ENCODE measurements at places on chromosomes 7 and 10.

DNA sequence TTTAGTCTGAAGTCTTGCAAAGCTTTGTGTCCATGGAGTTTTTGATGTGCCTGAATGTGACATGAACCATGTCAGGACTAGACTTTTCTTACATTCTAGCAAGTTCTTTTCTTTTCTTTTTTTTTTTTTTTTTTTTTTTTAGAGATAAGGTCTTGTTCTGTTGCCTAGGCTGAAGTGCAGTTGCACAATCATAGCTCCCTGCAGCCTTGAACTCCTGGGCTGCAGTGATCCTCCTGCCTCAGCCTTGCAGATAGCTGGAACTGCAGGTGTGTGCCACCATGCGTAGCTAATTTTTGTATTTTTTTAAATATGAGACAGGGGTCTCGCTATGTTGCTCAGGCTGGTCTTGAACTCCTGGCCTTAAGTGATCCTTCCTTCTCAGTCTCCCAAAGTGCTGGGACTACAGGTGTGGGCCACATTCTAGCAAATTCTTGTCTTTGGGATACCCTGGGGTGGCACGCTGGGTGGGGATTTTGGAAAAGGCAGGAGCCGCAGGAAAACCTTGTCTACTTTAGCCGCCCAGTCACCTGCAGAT lies 152.8 kb downstream of the SVIL start:
- no peak for DNase-seq

DNA sequence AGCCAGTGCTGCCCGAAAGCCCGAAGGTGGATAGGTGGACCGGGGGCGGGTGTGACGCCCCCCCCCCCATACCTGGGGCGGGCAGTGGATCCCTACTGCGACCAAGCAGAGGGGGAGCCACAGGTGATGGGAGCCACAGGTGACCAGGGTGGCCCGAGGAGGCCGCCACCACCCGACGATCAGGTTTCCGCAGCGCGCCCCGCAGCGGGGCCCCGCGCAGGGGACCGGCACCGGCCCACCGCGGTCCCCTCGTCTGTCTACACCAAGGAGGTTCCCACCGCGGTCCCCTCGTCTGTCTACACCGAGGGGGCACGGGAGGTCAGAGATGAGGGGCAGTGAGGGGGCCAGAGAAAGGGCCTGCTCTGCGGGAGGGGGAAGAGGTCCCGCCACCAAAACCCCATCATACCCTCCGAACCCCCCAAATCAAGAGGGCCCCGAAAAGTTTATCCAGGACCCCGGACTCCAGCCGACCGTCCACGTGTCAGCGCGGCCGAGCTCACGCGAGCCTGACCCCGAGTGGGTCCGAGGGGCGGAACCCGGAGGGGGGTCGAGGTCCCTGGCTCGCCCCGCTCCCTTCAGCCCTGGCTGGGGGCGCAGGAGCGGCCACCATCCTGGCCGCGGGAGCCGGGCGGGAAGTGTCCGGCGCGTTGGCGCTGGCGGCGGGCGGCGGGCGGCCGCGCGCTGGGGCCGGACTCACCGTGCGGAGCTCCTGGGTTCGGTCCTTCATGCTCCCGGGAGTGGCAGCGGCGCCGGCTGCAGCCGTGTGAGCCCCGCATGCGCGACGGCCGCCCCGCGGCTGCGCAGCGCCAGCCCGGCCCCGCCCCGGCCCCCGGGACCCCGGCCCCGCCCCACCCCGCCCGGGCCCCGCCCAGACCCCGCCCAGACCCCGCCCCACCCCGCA lies at the start of gene STX1A:
Gene STX1A (minus strand): TSS at position 765 of the 901 bp plus-strand sequence. CDS start 38 bp downstream, at position 727.
- DNase-seq, result peak; percentile 24

DNA sequence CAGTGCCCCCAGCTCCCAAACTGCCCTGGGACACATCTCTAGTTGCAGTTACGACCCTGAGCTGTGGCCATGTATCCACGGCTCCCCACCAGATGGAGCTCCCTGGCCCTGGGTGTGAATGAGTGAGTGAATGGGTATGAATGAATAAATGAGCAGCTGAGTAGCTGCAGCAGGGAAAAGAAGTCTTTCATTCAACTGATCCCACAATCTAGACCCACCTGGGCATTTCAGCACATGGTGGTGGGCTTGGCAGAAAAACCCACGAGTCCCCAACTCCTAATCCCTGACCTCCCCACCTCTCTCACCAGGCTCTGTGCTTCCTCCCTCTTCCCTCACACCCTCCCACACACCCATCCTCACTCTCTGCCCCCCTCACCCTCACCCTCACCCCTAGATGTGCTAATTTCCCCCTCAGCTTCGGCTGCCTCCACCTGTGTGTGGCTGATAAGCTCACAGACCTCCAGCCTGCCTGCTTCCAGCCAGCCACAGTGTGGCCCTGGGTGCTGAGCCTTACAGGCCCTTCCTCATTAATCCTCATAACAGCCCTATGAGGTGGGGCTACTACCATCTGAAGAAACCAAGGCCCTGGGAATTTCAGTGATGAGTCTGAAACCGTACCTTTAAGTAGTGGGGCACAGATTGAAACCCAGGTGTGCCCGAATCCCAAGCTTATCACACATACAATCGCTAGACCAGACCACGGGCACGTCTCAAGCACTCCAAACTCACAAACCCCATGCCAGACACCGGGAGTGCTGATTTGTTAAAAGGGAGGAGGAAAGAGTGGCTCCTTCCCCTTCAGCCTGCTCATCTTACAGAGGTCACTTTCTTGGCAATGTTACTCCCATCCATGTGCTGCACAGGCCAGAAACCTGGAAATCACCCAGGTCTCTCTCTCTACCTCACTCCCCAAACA lies 2.2 kb upstream of the ATP6V1F start:
- no peak for DNase-seq

- peak; percentile 74 for DNase-seq
Observed at GRCh38 chr7:129829737-129830631, 122.8 kb downstream of the UBE2H start.

- no peak for DNase-seq
Observed at GRCh38 chr7:45525057-45525456, 49.1 kb upstream of the ADCY1 start.

- DNase-seq, result no peak
Observed at GRCh38 chr10:99941942-99942820, 67.6 kb downstream of the DNMBP start.

GRCh38 chr10:89101943-89102342 lies 105.2 kb downstream of the CH25H start:
- DNase-seq, result no peak

All from NCI-H510A treated with DMSO at 0.1 percent for 48 hours (cell line).